ENCODE measurements at places on chromosomes 12 and 14. TPM values are rescaled to one million over a fixed set of nuclear protein-coding genes. Genes with fewer than 3 reads are reported as not detected.

DNA sequence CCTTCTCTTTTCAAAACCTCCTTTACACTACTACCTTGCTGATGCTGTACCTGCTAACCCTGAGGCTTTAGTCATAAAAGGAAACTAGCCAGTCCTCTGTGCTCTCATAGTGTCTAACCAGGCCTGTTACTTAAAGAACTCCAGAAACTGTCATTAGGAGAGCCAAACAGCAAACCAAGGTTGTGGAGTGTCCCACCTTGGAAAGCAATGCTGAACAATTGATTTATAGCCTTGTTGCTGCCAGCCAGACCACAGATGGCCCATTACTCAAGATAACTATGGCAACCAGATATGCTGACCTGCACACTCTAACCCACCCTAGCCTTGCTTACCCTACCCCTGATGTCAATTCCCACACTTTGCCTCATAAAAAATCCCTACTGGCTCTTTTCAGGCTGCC, 26.5 kb upstream of the BCAT1 start:
- H3K4me1 ChIP-seq = no peaks in the 10 kb centered on the region
- no peak overlapping the region for H3K4me3 ChIP-seq
- no peaks in the 10 kb centered on the region for H3K27me3 ChIP-seq

Gene LALBA
- not detected for total RNA-seq

Gene TOMM20L
- not detected for total RNA-seq

Gene SLC16A7
- total RNA-seq = 134 TPM

Gene HHIPL1
- total RNA-seq = 1.2 TPM

Gene DEGS2
- total RNA-seq = not detected

- H3K4me3 ChIP-seq = peak overlapping the region; percentile 16
- peak overlapping the region; percentile 12 for H3K27ac ChIP-seq
- H3K36me3 ChIP-seq = no peaks in the 10 kb centered on the region
- no peak for DNase-seq
Observed at GRCh38 chr14:67963545-67963944, 144.0 kb downstream of the RAD51B start.

Gene NINJ2
- 4.6 TPM for total RNA-seq

GRCh38 chr14:92956961-92957360, 34.0 kb downstream of the CHGA start:
- no peaks in the 10 kb centered on the region for H3K27me3 ChIP-seq
- peaks cover 43% of the 10 kb centered on the region for H3K36me3 ChIP-seq
- H3K4me1 ChIP-seq = peaks cover 68% of the 10 kb centered on the region

Gene KLRC2
- total RNA-seq = not detected

Gene SOAT2
- total RNA-seq = not detected

DNA sequence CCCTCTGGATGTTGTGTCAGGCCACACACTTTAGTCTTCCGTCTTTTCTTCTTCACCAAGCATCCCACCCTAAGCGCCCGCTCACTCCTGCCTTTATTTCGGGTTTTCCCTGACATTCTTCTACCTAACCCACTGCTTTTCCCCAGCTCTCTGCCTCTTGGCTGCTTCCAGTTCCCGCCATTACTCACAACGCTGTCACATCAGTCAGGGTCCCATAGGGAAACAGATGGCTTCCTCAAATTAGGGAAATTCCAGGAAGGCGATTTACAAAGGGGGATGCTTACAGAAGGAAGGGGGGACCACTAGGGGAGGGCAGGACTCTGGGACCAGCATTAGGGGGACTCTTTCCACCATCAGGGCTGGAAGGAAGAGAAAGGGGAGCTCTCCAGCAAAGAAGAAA, 9.2 kb upstream of the PPP1R13B start:
- no peak overlapping the region for H3K27ac ChIP-seq
- no peaks in the 10 kb centered on the region for H3K36me3 ChIP-seq
- DNase-seq = no peak

- H3K36me3 ChIP-seq = no peaks in the 10 kb centered on the region
- DNase-seq = no peak
- H3K27me3 ChIP-seq = no peaks in the 10 kb centered on the region
- peaks cover 25% of the 10 kb centered on the region for H3K4me1 ChIP-seq
- no peak overlapping the region for H3K4me3 ChIP-seq
Observed at GRCh38 chr12:53419756-53420155, 3.9 kb upstream of the AMHR2 start.

DNA sequence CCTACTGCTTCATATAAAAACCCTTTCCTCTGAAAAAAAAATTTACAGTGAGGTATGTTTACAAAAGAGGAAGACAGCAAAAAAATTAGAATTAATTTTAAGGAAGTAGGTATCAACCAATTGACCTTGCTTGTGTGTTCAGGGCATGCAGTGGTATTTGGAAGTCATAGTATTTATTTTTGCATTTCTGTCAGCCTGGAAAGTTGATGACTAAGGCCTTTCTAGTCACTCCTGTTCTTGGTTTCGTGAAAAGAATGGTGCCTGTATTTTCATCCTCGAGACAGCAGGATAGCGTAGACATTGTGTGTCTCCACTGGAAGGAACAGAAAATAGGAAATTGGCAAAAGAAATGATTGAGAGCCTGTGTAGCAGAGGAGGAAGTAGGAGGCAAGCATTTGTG, 24.5 kb downstream of the SLC16A7 start:
- no peaks in the 10 kb centered on the region for H3K36me3 ChIP-seq
- peak overlapping the region; percentile 89 for H3K27ac ChIP-seq
- H3K4me3 ChIP-seq = no peak overlapping the region
- H3K4me1 ChIP-seq = peaks cover 33% of the 10 kb centered on the region
- H3K27me3 ChIP-seq = no peaks in the 10 kb centered on the region

DNA sequence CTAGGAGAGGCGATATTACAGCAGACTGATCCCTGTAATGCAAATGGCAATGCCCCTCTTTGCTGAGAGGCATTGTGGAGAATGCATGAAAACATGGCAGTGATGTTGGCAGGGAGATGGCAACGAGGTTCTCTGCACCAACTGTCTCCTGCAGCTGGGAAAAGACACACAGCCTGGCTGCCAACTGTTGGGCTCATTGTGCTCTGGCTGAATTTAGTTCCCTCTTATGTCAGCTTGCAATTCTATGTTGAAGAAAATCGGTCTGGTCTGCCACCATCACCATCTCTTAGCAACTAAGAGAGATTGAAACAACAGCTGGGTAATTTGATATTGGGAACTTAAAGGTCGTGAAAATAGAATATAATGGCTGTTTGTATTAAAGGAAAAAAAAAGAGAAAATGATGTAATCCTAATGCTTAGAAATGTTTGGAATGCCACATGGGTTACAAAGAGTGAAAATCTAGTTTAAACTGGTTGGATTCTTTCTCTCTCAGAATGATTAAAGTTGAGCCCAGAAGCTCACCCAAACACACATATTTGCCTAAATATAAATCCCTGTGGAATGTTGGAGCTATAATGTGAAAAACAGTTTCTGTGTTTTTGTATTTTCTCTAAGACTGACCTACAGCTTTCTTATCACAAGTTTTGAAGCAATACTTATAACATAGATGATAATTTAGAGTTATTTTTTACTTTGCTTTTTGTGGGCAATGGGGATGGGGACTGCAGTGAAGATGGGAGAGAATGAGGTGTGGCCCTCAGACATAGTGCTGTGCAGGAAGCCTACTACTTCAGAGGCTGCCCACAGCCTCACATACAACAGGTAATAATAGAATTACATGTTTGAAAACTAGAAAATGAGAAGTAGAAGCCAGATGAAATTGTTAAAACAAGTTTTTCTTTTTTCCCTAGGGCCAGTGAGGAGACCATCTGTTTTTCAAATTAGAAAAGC, 143.7 kb downstream of the AKAP6 start:
- no peaks in the 10 kb centered on the region for H3K36me3 ChIP-seq
- H3K4me1 ChIP-seq = peaks cover 85% of the 10 kb centered on the region
- peak overlapping the region; percentile 84 for H3K27ac ChIP-seq
- no peaks in the 10 kb centered on the region for H3K27me3 ChIP-seq
- no peak overlapping the region for H3K4me3 ChIP-seq

Gene RHOF
- 44.3 TPM for total RNA-seq

DNA sequence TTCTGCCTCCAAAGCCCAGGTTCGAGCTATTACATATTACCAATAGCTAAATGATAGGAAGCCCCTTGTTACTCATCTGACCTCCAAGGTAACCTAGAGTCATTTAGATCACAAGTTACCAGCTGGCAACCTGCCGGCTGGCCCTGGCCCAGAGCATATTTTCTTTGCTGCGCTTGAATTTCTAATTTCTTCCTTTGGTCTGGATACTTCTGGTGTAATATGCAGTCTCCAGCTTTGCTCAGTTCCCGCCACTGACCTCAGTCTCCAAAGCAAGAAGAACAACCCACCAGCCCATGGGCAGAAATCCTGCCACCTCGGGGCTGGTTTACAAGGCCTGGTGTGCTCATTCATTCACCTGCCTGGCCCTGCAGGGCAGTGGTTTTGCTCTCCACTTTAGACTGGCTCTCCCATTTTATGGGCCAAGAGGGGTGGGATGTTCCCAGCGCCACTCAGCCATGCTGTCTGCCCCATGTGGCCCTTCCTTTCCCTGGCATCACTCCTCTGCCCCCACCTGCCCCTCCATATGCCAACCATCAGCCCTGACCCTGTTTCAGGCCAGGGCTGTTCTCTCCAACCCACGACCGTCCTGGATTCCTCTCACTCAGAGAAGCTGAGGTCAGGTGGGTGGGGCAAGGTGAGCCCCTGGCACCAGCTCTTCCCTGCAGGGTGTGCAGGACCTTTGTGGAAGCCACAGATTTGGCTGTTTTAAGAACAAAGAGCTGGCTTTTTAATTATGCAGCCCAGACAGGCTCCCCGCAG, 76.0 kb downstream of the PRIMA1 start:
- no peaks in the 10 kb centered on the region for H3K36me3 ChIP-seq
- peaks cover 6% of the 10 kb centered on the region for H3K4me1 ChIP-seq
- no peak overlapping the region for H3K4me3 ChIP-seq
- no peak for DNase-seq
- H3K27me3 ChIP-seq = peaks cover 38% of the 10 kb centered on the region
- H3K27ac ChIP-seq = no peak overlapping the region

DNA sequence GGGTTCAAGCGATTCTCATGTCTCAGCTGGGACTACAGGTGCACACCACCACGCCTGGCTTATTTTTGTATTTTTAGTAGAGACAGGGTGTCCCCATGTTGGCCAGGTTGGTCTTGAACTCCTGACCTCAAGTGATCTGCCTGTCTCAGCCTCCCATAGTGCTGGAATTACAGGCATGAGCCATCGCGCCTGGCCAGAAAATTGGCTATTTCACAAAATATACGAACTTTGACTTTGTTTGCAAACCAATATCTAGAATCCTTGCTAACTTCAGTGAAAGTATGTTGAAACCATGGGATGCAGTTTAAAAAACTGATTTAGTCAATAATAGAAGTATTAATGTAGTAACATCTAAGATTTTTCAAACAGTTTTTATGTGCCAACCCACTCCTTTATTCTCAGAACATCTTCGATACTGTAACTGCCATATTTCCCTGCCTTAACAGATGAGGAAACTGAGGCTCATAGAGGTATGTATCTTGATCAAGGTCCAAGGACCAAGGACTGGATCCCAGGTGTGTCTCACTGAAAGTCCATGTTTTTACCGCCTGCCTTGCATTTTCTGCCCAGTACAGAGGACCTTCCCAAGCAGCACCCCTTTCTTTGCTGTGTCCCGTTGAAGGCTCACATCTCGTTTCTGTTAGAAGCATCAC, 54.5 kb downstream of the SMOC1 start:
- no peaks in the 10 kb centered on the region for H3K4me1 ChIP-seq
- H3K27me3 ChIP-seq = peaks cover 96% of the 10 kb centered on the region
- DNase-seq = no peak
- H3K27ac ChIP-seq = no peak overlapping the region

DNA sequence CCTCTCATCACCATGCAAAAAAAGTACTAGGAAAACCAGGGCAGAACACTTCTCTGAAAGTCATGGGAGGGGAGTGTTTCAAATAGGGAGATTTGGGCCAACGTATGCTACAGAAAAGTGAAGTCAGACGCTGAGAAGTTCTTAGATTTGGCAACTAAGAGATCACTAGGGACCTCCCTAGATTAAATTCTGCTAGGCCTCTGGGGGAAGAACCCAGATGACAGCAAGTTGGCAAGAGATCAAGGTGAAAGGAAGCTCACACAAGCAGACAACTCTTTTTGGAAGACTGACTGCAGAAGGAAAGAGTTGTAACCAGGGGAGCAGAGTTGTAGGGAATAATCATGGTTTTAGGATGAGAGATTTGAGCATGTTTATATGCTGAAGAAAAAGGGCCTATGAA, 20.7 kb downstream of the IQSEC3 start:
- H3K4me3 ChIP-seq = no peak overlapping the region
- no peak for DNase-seq
- H3K36me3 ChIP-seq = no peaks in the 10 kb centered on the region
- no peaks in the 10 kb centered on the region for H3K4me1 ChIP-seq

Gene KCNC2
- total RNA-seq = not detected

Gene TEP1
- 9.7 TPM for total RNA-seq

- DNase-seq = no peak
- H3K27me3 ChIP-seq = peaks cover 57% of the 10 kb centered on the region
- H3K4me1 ChIP-seq = no peaks in the 10 kb centered on the region
- H3K27ac ChIP-seq = no peak overlapping the region
- no peak overlapping the region for H3K4me3 ChIP-seq
Observed at GRCh38 chr12:131167334-131167733, 213.6 kb downstream of the ADGRD1 start.

DNA sequence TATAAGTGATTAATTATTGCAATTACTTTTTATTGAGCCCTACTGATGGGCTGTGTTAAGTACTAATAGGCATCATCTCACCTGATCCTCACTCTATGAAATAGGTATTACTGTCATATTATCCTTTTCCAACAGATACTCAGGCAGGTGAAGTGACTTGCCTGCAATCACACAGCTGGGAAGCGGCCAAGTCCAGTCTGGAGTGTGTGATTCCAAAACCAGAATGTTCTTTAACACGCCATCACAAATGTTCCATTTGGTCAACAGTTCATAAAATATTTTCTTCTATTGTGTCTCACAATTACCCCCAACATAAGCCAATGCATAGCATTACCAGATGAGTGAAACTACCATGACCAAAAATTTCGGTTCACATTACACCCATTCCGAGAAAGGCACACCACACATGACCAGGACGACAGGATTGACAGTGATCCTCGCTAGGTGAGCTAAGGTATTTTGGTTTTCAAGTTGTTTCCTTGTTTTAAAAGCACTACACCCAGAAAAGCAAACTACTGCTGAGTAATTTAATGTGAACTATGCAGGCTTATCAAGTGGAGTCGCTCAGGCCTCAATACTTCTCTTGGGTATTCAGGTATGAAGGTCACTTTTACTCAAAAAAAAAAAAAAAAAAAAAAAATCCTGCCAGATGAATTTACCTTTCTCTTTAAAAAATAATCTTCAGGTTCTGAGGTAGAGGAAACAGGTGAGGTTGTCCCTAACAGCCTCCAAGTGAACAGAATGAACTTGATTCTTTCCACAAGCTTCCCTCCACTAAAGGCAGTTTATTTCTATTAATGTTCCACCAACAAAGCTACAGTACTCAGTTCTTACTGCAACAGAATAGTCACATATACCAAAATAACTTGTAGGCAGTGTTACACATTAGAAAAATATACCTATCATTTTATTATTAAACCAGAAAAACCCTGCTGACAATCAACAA, 2.4 kb downstream of the VPS37B start:
- H3K4me1 ChIP-seq = peaks cover 78% of the 10 kb centered on the region
- peak overlapping the region; percentile 93 for H3K27ac ChIP-seq
- H3K4me3 ChIP-seq = peak overlapping the region; percentile 78
- no peak for DNase-seq
- no peaks in the 10 kb centered on the region for H3K27me3 ChIP-seq

- H3K4me1 ChIP-seq = no peaks in the 10 kb centered on the region
- H3K27me3 ChIP-seq = peaks cover 18% of the 10 kb centered on the region
- no peak overlapping the region for H3K4me3 ChIP-seq
Observed at GRCh38 chr14:98171654-98172053, 1100.3 kb downstream of the BCL11B start.

- H3K4me3 ChIP-seq = peak overlapping the region; percentile 69
- H3K36me3 ChIP-seq = no peaks in the 10 kb centered on the region
- no peak overlapping the region for H3K27ac ChIP-seq
Observed at GRCh38 chr12:57240926-57241401, 10.0 kb downstream of the STAC3 start.
